Stimulated activated CD8-positive, alpha-beta memory T cell treated with anti-CD3 and anti-CD28 coated beads, Interleukin-7, amount 100 ng/mL, for 1 hour (primary cell): ENCODE measurements at places on chromosomes 3 and 15.

- no peak for DNase-seq
These were observed 21.5 kb upstream of the CHD2 start for GRCh38 chr15:92878593-92879053.

GRCh38 chr3:125003369-125003853 lies 52.4 kb downstream of the HEG1 start:
- no peak for DNase-seq

GRCh38 chr15:45179221-45179985 lies 8.4 kb downstream of the SHF start:
- no peak for DNase-seq

DNA sequence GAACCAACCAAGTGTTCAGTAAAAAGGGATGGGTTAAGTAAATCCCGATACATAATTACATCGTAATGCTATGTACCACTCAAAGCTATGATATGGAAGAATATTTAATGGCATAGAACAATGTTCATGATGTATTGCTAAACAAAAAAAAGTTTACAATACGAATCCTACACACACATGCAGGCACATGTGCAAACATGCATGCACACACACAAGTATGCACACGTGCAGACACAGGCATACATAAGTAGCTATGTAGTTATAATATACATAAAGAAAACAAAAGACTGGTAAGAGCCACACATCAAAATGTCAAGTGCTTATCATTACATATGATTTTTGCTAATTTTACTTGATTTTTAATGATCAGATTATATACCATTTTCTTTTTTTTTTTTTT lies 74.2 kb downstream of the ARRDC4 start:
- DNase-seq = no peak

GRCh38 chr3:190180268-190180667 lies 59.6 kb upstream of the P3H2 start:
- DNase-seq = no peak

DNA sequence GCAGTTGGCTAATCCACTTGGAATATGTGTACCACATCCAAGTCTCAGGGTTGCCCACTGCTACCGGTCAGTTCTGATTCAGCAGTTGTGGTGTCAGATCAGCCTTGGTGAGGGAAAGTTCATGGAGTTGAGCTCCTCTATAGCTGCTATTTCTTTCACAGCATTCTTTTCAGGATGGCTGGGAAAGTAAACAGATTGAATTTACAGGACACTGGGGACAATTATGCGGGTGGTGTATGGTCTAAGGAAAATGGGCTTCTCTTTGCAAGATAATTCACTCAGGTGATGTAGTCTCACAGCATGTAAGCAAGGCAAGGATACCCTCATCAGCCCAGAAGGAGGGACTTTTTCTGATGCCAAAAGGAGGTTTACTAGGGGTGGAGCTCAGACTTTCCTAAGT lies 249.9 kb downstream of the DOCK3 start:
- DNase-seq = no peak

- no peak for DNase-seq
These were observed 18.9 kb upstream of the FEM1B start for GRCh38 chr15:68258692-68259091.
